Stimulated activated CD4-positive, alpha-beta T cell treated with anti-CD3 and anti-CD28 coated beads, Interleukin-2, amount 100 ng/mL, for 4 hours (primary cell): ENCODE measurements at places on chromosomes 4 and X.

- no peak for DNase-seq
Measured at GRCh38 chr4:102945066-102945465, 74.4 kb downstream of the SLC9B1 start.

DNA sequence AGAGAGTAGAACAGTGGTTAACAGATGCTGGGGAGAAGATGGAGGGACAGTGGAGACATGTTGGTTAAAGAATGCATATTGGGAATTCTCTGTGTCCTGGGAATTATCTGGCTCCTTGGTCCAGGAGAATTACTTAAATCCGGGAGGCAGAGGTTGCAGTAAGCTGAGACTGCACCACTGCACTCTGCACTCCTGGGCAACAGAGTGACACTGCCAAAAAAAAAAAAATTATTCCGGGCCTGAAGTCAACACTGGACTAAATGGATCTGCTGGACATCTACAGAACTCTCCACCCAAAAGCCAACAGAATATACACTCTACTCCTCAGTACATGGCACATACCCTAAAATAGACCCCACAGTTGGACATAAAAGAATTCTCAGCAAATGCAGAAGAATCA, 400.0 kb upstream of the CXorf51B start:
- DNase-seq = no peak

GRCh38 chr4:142043509-142043908, 407.1 kb downstream of the IL15 start:
- no peak for DNase-seq

DNA sequence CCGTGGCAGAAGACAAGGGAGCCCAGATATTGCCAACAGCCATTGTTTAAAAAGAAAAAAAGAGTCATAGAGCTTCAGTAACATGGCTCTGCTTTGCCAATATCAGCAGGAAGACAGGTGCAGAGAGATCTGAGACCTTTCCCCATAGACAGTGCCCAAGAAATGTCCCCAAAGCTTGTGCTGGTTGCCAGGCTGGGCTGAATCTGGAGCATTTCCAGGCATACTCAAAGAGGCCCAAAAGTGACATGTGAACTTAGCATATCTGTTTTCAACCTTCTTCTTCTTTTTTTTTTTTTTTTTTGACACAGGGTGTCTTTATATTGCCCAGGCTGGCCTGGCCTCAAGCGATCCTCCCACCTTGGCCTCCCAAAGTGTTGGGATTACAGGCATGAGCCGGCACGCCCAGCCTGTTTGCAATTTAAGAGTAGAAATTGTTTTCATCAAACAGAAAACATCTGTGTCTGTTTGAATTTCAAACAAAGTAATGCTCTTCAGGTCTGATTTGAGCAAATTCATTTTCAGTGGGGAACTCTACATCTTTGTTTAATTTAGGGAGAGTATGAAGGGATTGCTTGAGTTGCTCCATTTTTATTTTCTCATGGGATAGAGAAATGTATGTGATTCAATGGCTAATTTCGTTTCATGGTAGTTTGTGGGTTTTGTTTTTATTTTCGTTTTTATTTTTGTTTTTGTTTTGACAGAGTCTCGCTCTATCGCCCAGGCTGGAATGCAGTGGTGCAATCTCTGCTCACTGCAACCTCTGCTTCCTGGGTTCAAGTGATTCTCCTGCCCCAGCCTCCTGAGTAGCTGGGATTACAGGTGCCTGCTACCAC, 56.6 kb upstream of the RBM47 start:
- no peak for DNase-seq

- no peak for DNase-seq
Measured at GRCh38 chrX:136387951-136388502, 87.3 kb downstream of the ADGRG4 start.

DNA sequence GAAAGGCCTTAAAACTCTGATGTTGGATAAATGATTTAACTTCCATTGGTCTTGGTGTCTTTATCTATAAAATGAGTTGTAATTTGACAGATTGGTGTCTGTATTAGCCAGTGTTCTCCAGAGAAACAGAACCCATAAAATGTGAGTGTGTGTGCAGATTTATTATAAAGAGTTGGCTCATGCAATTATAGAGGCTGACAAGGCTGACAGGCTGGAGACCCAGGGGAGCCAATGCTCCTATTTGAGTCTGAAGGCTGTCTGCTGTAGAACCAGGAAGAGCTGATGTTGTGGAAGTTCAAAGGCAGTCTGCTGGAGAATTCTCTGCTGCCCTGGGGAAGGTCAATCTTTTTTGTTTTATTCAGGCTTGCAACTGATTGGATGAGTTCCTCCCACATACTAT, 131.7 kb downstream of the SLC4A4 start:
- no peak for DNase-seq

DNA sequence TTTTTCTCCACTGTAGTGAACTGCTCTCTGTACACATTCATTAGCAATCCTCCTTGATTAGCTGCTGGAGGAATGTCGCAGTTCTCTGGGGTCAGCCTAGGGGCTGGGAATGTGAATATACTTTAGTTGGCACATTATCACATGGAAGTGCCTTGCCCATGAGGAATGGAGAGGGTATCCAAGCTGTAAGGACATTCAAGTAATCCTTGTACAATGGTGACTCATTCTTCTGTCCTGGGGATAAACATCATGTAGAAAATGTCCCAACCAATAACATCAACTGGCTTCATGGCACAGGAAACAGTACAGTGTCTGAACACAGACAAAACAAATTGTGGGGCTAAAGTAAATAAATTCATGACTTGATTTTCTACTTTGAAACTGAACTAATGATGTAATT, 147.1 kb downstream of the GLRA2 start:
- DNase-seq = no peak

DNA sequence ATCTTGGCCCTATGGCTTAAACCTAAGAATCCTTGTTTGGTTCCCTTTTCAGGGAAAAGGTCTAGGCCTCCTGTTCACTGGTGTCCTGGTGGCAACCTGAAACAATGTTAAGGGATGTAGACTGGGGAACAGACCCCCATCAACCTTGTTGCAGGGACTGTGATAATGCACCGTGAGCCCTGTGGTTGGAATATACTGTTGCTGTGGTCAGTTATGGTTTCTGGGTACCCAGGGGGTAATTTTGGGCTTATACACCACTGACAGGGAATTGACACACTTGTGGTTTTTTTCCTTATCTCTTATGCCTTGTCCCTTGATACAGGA, 64.0 kb upstream of the WDR1 start:
- DNase-seq = no peak

- DNase-seq = no peak
Measured at GRCh38 chr4:81470456-81471297, 1.0 kb downstream of the RASGEF1B start.

- no peak for DNase-seq
Measured at GRCh38 chr4:149465955-149466354, 349.7 kb downstream of the IQCM start.

- no peak for DNase-seq
Measured at GRCh38 chr4:187995322-187996207, at the start of gene ZFP42. Gene ZFP42, plus strand, starts transcription at chr4:187995771. Its CDS starts 7,037 bp downstream, at chr4:188002808.

GRCh38 chrX:48520455-48520854, 1.2 kb upstream of the EBP start:
- DNase-seq = no peak

DNA sequence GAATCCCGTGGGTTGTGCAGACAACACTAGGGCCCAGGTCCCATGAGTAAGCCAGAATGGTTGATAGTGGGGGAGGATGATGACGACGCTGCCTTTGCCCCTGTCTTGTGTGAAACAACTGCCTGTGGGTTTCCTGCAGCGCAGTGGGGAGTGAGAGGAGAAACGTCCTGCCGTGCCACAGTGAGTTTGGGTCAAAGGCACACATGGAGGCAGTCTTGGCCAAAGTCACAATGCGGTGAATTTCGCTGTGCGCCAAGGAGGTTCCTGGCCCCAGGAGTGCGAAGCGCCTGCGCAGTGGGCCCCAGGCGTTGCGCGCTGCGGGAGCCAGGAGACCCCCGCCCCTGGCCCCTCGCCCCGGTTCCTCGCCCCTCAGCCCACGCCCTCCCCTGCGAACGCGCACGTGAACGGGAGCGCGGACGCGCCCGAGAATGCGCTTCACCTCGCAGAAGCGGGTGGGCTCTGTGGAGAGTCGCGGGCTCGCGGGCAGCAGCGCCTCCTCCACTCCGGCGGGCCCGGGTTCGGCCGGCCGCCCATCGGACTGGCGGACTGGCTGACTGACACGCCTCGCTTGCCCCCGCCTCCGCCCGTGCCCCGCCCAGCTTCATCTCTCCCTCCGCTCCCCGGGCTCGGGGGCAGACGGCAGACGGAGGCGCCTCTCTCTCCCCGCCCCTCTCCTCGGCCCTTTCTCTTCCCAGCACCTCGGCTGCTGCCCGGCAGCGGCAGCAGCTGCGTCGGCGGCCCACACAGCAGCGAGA, at the start of gene NUDT10:
TSS of gene NUDT10 (plus strand) at position 635 of the 755 bp plus-strand sequence. CDS start 144 bp downstream, outside the sequence.
- peak; percentile 31 for DNase-seq

- peak; percentile 32 for DNase-seq
Measured at GRCh38 chr4:3202836-3203820, 45.8 kb upstream of the MSANTD1 start.

GRCh38 chr4:96248225-96248624, 408.3 kb downstream of the PDHA2 start:
- no peak for DNase-seq

GRCh38 chr4:165802452-165802851, 70.6 kb upstream of the TLL1 start:
- DNase-seq = no peak

- no peak for DNase-seq
Measured at GRCh38 chr4:58560736-58561135, 1450.6 kb upstream of the IGFBP7 start.

- no peak for DNase-seq
Measured at GRCh38 chr4:110208419-110208818, 10.0 kb upstream of the ELOVL6 start.

GRCh38 chrX:69282893-69283690, 117.8 kb upstream of the PJA1 start:
- no peak for DNase-seq

GRCh38 chr4:31328932-31329331, 608.8 kb downstream of the PCDH7 start:
- DNase-seq = no peak

DNA sequence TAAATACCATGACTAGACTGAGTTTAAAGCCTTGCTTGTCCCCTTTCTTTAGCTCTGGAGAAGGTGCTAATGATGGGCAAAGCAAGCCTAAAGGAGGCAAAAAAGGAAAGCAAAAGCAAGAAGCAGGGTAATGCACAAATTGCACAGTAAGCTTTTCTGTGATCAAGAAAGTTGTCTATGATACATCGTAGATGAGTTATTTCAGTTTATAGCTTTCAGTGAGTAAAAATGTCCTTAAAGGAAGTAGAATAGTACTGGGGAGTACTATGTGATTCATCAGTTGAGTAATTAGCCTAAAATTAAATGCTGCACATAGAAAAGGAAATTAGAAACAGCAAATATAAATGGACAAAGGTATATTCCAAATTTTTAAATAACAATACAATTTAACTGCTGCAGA, 50.2 kb upstream of the PDE5A start:
- DNase-seq = no peak

GRCh38 chr4:110055158-110055768, 142.6 kb downstream of the EGF start:
- no peak for DNase-seq

- no peak for DNase-seq
Measured at GRCh38 chrX:40366661-40367060, 214.1 kb upstream of the ATP6AP2 start.

- no peak for DNase-seq
Measured at GRCh38 chr4:32884198-32884597, 2164.0 kb downstream of the PCDH7 start.

DNA sequence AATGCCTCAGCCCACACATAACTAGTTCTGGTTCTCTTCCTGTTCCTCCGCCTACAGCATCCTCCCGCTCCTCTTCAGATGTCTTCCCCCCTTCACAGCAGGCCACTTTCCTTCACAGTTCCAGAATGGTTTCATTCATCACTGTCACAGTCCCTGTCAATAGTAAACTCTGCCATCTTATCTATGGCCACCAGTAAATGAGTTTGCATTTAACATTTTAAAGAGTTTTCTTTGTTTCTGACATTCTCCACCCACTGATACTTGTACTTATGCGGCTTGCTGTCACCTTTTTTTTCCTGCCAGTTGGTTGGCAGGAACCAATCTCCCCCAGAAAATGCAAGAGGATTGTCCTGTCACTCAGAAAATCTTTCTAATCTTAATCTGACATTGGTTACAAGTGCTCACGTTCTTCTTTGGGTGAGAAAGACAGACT, 114.1 kb downstream of the GLUD2 start:
- DNase-seq = peak; percentile 6
